ENCODE measurements at places on chromosomes 7 and 10. TPM values are rescaled to one million over a fixed set of nuclear protein-coding genes. Genes with fewer than 3 reads are reported as not detected.

DNA sequence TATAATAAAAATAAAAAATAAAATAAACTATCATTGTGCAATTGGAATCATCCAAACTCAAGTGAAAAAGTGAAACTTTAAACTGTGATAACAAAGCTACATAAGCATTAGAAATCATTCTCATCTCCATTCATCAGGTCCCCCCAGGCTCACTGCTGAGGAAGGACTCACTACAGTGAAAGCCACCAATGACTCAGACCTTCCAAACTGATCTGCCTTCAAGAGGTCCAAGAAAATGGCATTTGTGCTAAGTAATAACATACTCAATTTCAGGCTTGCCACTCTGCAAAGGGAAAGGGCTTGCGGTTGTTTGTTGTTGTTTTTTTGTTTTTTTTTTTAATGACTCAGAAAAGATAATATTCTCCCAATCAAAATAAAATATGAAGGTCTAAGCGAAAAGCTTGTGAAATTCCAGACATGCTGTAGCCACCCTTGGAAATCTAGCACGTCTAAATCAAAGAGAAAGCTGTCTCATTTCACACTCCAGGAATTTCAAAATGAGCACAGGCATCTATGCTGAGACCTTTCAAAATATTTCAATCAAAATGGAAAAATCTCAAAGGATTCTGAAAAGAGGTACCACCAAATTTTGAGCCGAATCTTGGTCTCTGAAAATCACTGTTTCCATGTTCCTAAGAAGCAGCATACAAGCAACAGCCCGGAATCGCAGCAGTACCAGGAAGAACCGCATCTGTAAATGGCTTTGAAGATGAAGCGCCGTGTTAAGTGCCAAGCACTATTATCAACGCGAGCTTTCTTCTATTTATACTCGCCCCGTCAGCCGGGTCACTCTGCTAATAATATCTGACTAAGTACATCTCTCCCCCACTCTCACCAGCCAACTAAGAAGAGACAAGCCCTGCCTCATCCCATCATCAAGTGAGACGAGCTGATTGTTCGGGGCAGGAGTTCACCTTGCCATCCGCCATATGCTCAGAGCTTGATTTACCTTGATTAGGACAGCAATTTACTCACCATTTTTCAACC, 13.5 kb downstream of the SFMBT2 start:
- H3K4me3 ChIP-seq: no peak overlapping the region
- no peak overlapping the region for H3K27ac ChIP-seq
- peaks cover 16% of the 10 kb centered on the region for H3K4me1 ChIP-seq
- no peak for DNase-seq
- no peaks in the 10 kb centered on the region for H3K27me3 ChIP-seq
- H3K36me3 ChIP-seq: peaks cover 25% of the 10 kb centered on the region

DNA sequence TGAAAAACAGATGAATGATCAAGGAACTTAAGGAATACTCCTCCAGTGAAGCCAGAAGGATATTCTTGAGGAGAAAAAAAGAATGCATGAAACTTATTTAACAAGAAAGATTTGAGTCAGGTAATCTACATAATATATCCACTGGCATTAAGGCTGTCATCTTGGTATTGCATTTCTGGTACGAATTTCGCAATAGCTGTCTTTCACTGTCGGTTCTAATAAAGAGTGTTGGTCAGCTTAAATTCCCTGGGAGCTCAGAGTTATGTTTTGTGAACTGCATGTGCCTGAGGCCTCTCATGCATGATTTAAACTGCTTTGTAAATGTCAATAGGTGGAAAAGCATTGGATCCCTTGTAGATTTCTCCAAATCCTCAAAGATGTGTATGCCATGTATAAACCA, 565.3 kb upstream of the GALNT17 start:
- no peaks in the 10 kb centered on the region for H3K4me1 ChIP-seq
- no peaks in the 10 kb centered on the region for H3K27me3 ChIP-seq
- no peaks in the 10 kb centered on the region for H3K36me3 ChIP-seq
- no peak overlapping the region for H3K27ac ChIP-seq
- no peak for DNase-seq
- no peak overlapping the region for H3K4me3 ChIP-seq

The POT1 gene
- total RNA-seq: 28.9 TPM

The ASB10 gene
- total RNA-seq: not detected

The PRPS1L1 gene
- total RNA-seq: not detected

The VGF gene
- total RNA-seq: 0.33 TPM

The INTS15 gene
- 30.0 TPM for total RNA-seq
